Glutamatergic neuron (in vitro differentiated cells): ENCODE measurements at places on chromosomes 1 and 21.

DNA sequence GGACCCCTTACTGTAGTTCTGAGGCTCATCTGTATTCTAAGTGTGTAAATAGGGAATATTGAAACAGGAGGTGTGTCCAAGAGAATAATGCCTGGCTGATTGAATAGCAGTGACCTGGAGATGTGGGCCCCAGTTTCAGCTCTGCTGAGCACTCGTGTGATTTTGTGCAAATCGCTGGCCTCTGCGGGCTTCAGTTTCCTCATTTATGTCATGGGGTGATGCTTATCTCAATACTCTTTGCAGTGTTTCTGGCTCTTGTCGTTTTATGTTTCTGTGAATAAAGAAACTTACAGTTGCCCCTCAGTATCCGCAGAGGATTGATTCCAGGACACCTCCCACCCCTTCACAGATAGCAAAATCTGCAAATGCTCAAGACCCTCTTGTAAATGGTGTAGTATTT, 5.0 kb downstream of the COG2 start:
- no peak for DNase-seq

DNA sequence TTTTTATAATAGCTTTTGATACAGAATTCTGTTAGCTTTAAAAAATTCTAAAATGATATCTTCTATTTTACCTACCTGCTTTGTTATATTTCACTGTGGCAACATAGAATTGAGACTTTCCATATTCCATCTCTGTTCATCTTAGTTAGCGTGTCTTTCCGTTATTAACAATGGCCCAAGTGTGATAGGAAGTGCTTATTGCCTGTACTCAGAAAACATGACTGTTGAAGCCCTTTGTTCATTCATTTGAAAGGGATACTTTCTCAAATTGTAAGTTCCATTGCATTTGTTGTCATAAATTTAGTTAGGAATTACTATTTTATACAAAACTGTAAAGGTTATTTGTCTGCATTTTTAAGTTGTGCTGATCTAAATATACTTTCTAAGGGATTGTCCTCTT, 73.1 kb downstream of the LAMC1 start:
- DNase-seq, result no peak

GRCh38 chr1:84687714-84688462, 2.4 kb downstream of the SSX2IP start:
- DNase-seq, result no peak

- no peak for DNase-seq
These were observed 14.9 kb downstream of the PODN start for GRCh38 chr1:53076721-53077598.

GRCh38 chr1:3656450-3657095, 4.3 kb downstream of the TP73 start:
- peak; percentile 3 for DNase-seq

DNA sequence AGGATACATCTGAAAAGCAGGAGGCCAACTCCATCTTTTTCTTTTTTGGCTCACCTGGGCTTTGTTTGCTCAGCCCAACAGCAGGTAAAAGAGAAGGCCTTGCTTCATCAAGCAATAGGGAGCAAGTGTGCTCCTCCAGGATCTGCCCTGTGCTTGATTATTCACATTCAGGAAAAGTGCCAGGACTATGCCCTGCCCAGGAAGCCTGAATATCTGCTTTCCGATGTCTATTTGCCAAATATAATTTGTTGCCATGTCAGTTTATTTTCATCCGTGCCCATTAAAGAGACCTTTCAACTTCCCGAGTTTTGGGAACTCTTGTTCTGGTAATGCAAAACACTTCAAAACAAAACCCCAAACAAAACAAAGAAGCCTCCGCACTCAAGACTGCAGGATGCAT, 185.3 kb downstream of the CDC7 start:
- DNase-seq, result no peak

DNA sequence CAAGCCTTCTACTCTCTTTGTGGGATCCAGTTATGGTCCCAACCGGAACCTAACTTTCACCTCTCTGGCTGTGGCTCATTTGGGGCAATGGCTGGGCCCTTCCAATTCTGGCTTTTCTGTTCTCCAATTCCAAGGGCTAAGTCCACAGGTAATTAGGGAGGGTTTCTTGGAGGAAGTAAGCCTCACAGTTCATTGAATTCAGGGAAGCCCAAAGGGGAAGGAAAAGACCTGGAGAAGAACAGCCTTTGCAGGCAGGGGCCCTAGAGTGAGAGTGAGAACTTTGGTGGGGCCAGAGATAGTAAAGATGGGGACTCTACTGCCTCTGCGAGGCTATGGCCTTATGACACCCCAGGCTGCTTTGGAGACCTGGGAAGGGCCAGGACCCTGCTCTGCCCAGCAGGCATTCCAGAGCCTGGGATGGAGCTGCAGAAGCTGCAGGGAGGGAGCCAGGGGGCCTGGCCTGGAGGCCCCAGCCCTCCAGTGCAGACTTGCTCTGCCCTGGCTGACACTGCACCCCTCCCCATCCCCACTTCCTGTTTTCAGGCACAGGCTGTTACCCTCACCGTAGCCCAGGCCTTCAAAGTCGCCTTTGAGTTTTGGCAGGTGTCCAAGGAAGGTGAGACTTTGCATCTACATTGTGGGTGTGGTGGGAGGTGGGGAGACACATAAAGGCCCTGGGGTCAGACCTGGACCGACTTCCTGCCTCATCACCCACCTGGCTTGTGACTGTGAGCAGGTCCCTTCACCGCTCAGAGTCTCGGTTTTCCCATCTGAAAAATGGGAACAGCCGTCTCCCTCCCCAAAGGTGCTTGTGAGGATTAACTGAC, 18.9 kb downstream of the LDLRAP1 start:
- no peak for DNase-seq

DNA sequence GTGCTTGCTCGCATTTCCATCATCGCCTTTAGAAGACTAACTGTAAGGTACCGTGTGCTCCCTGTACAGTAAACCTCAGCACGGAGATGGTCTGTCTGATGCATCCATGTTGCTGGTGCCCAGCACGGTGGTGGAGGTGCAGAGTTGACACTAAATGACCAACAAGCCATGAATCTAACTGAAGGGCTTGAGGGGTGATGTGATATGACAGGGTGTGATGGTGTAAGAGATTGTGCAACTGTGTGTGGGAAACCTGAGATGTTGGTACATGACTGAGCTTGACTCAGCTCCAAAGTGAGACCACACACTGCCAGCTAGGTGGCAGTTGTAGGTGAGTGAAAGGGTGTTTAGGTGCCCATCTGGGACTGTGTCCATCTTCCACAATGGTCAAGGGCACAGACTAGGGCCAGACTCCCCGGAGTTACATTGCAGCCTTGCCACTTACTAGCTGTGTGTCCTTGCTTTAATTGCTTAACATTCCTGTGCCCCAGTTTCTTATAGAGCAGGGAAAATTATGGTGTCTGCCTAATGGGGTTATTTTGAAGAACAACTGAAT, 21.4 kb downstream of the SLC2A1 start:
- no peak for DNase-seq

- no peak for DNase-seq
These were observed 204.4 kb downstream of the PLA2G4A start for GRCh38 chr1:187032982-187033692.

DNA sequence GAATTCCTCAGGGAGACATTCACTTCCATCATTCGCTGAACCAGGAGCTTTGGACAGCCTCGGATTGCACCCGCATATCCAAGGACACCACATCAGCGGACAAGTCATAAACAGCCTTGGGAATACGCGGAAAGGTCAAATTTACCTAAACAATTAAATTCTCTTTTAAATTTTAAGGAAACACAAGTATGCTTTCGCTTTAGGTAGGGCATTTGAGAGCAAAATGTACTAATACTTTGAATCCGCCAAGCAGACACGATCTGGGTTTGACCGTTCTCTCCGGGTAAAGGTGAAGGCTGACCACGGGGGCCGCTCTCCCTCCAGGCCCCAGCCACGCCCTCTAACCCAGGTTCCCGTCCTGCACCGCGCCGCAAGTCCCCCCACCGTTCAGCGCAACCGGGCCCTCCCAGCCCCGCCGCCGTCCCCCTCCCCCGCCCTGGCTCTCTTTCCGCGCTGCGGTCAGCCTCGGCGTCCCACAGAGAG, 479 bp upstream of the ACADM start:
- peak; percentile 88 for DNase-seq

GRCh38 chr1:40662864-40663263, 2.6 kb downstream of the RIMS3 start:
- DNase-seq, result no peak

GRCh38 chr1:164579381-164579780, 20.4 kb downstream of the PBX1 start:
- DNase-seq, result no peak

GRCh38 chr1:78536427-78536826, 45.7 kb downstream of the PTGFR start:
- no peak for DNase-seq

DNA sequence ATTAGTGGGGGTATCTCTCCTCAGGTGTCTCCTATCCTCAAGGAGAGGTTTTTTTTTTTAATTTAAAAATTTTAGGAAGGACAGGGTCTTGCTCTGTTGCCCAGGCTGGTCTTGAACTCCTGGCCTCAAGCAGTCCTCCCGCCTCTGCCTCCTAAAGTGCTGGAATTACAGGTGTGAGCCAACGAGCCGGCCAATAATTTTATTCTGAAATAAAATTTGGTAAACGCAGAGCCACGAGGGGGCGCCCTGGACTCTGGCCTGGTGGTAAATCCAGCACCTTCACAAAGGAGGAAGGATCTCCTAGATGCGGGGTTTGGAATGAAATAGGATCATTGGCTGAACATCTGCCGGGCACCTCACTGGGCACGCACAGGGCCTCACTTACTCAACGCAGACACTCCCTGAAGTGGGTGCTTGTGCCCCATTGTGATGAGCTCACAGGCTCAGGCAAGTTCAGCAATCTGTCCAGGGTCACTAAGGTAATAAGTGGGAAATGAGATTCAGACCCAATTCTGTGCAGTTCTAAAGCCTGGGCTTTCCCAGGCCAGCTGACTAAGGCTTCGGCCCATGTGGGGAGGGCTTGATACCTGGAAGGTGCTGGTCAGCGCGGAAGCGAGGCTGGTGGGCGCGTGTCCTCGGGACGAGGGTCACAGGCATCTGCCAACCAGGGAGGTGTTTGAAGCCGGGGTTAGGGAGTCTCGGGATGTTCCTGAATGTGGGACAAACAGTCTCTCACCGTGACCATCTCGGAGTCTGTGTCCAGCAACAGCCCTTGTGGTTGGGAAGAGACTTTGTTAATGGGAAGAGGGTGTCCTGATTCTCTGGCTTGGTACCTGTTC, 32.7 kb upstream of the ETV3 start:
- peak; percentile 75 for DNase-seq

DNA sequence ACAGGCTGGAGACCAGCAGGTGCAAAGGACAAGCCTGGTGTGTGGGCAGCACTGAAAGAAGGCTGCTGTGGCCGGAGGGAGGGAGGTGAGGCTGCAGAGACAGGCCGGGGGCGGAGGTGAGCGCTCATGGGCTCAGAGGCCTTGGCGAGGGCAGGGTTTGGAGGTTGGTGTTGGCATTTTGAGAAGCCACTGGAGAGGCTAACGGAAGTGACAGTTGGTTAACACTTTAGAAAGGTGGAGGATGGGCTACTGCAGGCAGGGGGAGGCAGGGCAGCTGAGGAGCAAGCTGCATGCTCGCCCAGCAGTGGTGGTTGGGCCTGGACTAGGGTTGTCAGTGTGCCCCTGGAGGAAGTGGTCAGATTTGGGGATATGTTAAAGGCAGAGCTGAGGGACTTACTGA, 37.5 kb downstream of the QSOX1 start:
- DNase-seq, result no peak

- no peak for DNase-seq
These were observed 135.0 kb upstream of the NFIA start for GRCh38 chr1:60947367-60947766.

GRCh38 chr1:165228676-165229075, 127.8 kb downstream of the LMX1A start:
- DNase-seq, result no peak

GRCh38 chr1:112995890-112996289, 39.9 kb upstream of the SLC16A1 start:
- DNase-seq, result no peak

- no peak for DNase-seq
These were observed 9.6 kb downstream of the DHRS3 start for GRCh38 chr1:12608311-12608957.

DNA sequence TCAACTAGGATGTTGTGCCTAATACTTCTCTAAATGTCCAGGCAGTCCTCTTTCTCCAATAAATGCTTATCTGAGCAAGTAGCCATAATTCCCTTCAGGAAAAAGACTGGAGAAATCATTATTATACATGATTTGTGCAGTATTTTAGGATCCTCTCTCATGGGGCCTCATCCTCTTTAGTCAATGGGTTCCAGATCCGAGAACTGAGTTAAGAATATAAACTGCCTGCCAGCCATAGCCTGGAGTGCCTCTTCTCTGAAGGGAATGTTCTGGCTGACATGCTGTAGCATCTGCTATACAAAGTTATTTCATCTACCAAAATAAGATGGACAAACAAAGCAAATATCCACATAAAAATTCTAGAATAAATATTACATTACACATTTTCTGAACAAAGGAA, 334.0 kb upstream of the PRMT6 start:
- no peak for DNase-seq

DNA sequence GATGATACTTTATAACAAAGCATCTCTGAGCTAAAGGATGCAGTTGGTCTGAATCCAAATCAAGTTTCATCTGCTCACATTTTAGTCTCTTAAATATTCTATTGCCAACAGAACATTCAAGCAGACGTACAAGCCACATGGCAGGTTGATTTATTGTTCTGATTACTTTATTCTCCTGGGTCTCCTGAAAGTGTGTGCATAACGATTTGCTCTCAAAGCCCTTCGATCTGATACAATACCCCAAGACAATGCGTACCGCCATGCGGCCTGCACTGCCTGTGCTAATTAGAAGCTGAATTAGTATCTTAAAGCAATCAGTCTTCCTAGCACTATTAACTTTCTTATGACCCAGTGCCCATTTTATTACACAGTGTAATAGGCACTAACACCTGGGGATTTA, 56.9 kb downstream of the FHAD1 start:
- no peak for DNase-seq

GRCh38 chr1:53556657-53557227, 97.5 kb downstream of the DMRTB1 start:
- DNase-seq, result peak; percentile 7

DNA sequence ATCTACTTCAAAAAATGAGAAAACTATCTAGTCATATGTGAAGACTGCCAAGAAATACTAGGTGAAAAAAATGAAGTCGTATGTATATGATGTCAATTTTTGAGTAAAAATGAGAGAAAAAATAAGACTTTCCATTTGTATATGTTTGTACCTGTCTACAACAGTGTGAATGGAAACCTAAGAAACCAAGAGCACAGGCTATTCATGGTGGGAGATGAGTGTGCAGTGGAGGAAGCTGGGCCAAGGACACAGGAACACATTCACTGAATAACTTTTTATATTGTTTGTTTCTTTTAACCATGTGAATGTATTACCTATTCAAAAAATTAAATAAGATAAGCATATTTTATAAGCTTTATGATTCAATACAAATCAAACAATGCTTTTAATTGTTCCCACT, 67.0 kb downstream of the ERO1B start:
- no peak for DNase-seq

DNA sequence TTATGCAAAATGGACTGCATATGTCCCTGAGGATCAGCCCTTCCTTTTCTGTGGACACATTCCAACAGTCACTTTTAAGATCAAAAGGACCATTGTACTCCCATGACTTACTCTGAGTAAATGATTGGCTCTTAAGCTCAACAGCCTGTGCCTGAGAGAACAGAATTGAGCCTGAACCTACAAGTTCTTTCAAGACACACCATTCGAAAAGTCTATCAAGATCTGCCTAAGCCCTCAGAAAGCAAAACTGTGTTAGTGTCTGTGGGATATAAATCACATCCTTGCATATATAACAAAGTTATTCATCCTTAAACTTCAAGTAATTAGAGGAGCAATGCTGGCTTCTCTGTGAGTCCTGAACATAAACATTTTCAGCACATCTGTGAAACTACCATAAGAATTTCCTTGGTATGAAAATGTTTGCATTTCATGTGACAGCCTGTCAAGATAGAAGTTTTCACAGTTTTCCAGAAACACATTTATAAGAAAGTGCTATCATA, 41.6 kb downstream of the PCNX2 start:
- DNase-seq, result no peak
